Globus pallidus (tissue), 1 donor: ENCODE measurements at places on chromosomes 13 and 19.

DNA sequence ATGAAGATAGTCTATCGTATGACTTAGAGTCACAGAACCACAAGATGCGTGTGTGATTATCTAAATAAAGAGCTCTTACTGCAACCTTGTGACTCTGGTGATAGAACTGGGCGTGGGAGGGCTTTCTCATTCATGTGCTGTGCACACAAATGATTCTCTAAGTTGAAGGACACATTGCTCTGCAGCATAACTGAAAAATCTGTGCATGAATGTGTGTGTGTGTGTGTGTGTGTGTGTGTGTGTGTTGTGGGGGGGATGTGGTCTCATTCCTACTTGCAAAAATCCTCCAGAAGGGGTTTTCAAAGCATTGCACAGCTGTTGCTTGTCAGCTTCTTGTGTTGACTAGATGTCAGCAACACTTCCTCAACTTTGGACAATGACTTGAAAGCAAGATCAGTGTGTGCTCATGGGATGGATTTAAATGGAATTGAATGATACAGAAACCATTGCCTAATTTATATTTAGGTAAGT is 22.4 kb downstream of the LRCH1 start:
- DNase-seq, result no peak

GRCh38 chr13:61261746-61262472 is 153.7 kb downstream of the PCDH20 start:
- DNase-seq, result no peak

DNA sequence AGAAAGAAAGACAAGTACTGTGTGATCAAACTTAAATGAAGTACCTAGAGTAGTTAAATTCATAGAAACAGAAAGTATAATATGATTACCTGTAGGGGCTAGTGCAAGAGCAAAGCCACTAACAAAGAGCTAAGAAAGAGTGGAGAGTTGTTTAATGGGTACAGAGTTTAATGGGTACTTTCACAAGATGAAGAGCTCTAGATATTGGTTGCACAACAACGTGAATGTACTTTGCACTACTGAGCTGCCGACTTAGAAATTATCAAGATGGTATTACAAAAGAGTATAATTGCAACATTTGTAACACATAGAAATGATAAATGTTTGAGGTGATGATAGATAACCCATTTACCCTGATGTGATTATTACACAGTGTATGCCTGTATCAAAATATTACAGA is 140.3 kb upstream of the GPC6 start:
- no peak for DNase-seq

- DNase-seq, result no peak
Observed at GRCh38 chr19:44582581-44583265, 30.6 kb upstream of the IGSF23 start.

DNA sequence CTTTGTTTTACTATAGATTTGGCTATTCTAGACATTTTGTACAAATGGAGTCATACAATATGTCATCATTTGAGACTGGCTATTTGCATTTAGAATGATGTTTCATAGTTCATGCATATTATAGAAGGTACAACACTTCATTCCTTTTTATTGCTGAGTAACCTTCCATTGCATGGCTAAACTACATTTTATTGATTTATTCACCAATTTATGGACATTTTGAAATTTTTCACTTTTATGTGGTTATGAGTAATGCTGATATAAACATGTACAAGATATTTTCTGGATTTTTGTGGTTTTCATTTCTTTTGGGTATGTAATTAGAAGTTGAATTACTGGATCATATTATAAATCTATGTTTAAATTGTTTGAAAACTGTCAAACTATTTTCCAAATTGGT is 710.3 kb upstream of the SLITRK5 start:
- DNase-seq, result no peak

DNA sequence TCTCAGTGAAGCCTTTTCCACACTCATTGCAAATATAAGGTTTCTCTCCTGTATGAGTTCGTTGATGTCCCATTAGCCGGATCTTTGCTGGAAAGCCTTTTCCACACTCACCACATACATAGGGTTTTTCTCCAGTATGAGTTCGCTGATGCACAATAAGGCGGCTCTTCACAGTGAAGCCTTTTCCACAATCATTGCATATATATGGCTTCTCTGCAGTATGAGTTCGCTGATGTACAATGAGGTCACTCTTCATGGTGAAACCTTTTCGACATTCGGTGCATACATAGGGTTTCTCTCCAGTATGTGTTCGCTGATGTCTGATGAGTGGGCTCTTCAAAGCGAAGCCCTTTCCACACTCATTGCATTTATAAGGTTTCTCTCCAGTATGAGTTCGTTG is 6.8 kb upstream of the ZNF350 start:
- no peak for DNase-seq

DNA sequence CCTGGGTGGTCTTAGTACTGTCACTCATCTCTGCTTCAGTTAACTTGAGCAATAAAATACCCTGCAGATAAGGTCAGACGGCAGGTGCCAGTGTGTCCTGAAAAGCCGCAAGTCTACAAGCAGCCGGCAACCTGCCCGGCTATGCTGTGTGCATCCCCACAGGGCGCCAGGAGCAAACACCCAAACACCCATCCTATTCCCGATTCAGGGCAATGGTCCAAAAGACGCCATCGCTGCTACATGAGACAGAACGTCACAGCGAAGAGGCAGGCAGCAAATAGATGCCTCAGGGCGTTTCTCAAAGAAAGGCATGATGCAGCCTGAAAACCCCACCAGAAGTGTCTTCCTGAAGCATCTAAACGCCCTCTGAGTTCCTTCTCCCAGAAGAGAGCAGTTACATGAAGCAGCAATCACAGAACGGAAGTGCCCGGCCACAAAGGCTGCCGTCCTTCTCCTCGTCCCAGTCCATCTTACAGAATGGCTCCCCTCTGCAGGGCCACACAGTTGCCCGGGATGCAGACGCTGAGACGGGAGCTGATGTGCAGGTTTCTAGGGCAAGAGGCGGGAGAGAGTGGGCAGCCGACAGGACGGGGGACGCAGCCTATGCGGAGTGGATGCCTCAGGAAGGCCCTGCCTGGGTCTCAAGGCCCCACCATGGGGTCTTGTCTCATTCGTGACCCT is 35.1 kb downstream of the RASA3 start:
- DNase-seq, result no peak

DNA sequence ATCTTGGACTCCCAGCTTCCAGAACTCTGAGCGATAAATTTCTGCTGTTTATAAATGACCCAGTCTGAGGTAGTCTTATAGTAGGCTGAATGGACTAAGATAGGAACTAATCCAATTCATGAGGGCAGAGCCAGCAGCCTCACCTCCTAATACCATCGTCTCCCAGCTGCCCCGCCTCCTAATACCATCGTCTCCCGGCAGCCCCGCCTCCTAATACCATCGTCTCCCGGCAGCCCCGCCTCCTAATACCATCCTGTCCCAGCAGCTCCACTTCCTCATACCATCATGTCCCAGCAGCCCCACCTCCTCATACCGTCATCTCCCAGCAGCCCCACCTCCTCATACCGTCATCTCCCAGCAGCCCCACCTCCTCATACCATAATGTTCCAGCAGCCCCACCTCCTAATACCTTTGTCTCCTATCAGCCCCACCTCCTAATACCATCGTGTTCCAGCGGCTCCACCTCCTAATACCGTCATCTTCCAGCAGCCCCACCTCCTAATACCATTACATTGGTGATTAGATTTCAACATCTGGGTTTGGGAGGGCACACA is 2.4 kb upstream of the ARGLU1 start:
- no peak for DNase-seq

DNA sequence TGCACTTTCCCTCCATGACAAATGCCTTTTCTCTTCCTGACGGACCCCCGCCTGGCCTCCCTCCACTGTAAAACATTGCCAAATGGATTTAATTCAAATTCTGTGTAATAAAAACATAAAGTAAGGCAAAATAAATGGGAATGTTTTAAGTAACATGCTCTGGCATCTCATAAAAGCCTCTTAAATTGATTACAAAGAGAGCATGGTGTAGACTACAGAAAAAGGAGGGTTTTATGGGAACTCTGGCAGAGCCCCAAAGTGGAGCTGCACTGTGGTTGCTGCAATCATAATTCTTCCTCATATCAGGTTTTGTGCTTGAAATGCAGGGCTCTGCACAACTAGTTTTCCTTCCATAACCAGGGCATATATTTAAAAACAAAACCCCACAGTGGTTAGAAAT is 44.3 kb upstream of the SIAH3 start:
- no peak for DNase-seq

- no peak for DNase-seq
Observed at GRCh38 chr19:32646556-32646955, 28.4 kb downstream of the ANKRD27 start.

GRCh38 chr19:54188215-54188871 is 1.0 kb downstream of the MBOAT7 start:
- DNase-seq, result no peak

- no peak for DNase-seq
Observed at GRCh38 chr13:97133554-97133953, 88.6 kb upstream of the MBNL2 start.
